Dorsolateral prefrontal cortex (tissue), 122 donors: ENCODE measurements at places on chromosomes 6 and 20. TPM values are rescaled to one million over a fixed set of nuclear protein-coding genes. Genes with fewer than 3 reads are reported as not detected.

The IPCEF1 gene
- total RNA-seq = 143 TPM

The MTRF1L gene
- 20.9 TPM for total RNA-seq

The USP49 gene
- total RNA-seq = 12.8 TPM

The NRN1 gene
- 141 TPM for total RNA-seq

The MAS1 gene
- total RNA-seq = 9.3 TPM

GRCh38 chr6:113879186-113880096 lies 22.3 kb downstream of the MARCKS start:
- no peak for DNase-seq

- DNase-seq = no peak
Measured at GRCh38 chr20:58107533-58107932, 120.9 kb downstream of the ANKRD60 start.

DNA sequence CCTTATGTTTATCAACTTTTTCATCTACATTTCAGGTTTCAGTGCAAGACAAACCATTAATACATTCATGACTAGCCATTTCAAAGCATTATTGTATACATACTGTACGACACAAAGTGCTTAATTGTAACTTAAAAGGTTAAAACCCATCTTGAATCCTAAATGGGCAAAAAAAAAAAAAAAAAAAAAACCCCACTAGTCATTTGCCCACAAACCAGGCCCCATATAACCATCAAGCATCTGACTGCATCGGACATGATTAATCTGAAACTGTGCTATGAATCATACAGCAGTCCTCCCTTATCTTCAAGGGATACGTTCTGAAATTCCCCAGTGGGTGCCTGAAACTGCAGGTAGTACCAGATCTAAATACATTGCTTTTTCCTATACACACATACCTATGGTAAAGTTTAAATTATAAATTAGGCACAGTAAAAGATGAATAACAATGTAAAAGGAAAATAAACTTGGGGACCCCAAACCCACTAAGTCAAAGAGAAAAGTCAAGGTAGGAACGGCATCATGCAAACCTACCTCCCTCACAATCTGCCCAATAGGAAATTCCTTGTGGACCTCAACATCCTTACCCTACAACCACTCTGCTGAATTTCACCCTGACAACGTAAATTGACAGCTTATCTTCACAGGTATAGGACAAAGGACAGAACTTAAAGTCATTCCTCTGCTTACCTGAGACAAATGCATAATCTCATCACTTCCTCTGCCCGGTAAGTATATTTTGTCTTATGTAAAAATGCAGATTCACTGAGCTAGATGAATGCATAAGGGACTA lies 14.3 kb downstream of the B4GALT5 start:
- DNase-seq = no peak

The BTN1A1 gene
- not detected for total RNA-seq

GRCh38 chr6:169890901-169891300 lies 139.5 kb downstream of the ERMARD start:
- DNase-seq = no peak

DNA sequence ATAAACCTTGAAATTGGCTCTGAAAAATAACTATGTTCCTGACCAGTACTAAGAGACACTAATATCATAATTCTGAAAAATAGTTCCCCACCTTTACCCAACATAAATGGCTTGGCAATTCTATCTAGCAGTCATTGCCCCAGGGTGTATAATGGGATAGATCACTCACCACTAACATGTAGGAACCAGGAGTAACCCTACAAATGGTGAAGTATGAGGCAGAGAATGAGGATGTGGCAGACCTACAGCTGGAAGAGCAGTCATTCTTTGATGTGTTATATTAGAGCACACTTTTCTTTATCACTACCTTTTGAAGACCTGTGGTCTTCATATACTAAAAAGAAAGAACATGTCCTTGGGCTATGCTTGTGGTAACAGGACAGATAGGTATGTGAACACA lies 136.5 kb upstream of the SYNDIG1 start:
- DNase-seq = no peak

- DNase-seq = no peak
Measured at GRCh38 chr6:160160450-160160849, 38.8 kb downstream of the SLC22A1 start.

GRCh38 chr6:66161546-66162108 lies 454.6 kb upstream of the EYS start:
- DNase-seq = no peak

The TINAG gene
- total RNA-seq = 0.60 TPM

- no peak for DNase-seq
Measured at GRCh38 chr6:156821707-156822106, 44.5 kb downstream of the ARID1B start.

The STK35 gene
- 28.6 TPM for total RNA-seq

- peak; percentile 83 for DNase-seq
Measured at GRCh38 chr20:58907320-58908137, 55.0 kb downstream of the GNAS start.

GRCh38 chr6:84551797-84552196 lies 212.6 kb downstream of the TBX18 start:
- DNase-seq = no peak

DNA sequence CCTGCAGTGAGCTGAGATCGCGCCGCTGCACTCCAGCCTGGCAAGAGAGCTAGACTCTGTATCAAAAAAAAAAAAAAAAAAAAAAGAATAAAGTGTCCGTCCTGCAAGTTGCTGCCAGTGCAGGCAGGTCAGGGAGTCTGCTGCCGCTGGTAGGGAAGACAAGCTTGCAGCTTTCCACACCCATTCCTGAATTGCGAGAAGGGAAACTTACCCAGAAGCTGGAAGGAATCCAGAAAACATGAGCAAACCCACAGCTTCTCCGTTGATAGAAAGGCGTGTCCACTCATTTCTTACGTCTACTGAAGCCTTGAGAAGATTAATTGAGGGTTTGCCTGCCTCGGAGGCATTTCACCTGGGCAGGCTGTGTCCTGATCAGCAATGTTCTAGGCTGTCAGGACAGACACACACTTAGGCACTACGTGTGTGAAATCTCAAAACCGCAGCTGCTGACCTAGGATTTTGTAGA lies 61.6 kb upstream of the DSP start:
- no peak for DNase-seq

- DNase-seq = no peak
Measured at GRCh38 chr6:158143700-158144099, 24.4 kb downstream of the SERAC1 start.

The SLC22A23 gene
- 43.4 TPM for total RNA-seq

DNA sequence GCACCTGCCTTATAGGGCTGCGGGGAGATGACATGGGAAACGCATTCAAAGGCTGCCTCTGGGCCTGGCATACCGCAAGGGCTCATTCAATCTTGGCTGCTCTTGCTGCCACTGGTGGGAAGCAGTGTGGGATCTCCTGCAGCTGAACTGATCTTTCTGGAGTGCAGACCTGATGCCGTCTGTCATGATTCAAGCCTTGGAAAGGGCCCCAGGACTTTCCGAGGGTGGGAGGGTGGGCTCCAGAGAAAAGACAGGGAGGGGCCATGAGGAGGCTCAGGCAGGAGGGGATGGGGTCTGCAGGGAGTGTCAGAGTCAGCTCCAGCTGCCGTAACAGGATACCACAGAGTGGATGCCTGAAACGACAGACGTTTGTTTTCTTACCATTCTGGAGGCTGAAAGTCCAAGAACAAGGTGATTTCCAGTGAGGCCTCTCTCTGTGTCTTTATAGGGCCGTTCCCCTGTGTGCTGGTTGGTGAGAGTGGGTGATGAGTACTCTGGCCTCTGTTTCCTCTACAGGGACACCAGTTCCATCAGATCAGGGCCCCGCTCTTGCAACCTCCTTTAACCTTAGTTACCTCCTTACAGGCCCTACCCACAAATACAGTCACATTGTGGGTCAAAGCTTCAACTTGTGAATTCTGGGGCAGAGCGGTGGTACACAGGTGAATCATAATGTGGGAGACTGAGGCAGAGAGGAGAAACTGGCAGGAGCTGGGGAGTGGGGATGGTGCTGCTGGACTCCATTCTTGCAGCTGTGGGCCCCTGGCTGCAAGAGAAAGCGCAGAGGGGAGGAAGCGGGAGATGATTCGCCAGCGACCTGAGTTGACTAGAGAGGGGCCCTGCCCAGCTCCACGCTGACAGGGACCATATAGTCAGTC lies 148.4 kb downstream of the SYCP2 start:
- no peak for DNase-seq
